Caco-2 (cell line): ENCODE measurements at places on chromosomes 13 and 19. TPM values are rescaled to one million over a fixed set of nuclear protein-coding genes. Genes with fewer than 3 reads are reported as not detected.

The NKPD1 gene
- total RNA-seq, result 2.4 and 2.9 TPM in 2 replicates

The CYTH2 gene
- total RNA-seq, result 74.6 and 81.3 TPM in 2 replicates

The FGF21 gene
- 1.9 and 3.0 TPM in 2 replicates for total RNA-seq

The LMTK3 gene
- total RNA-seq, result 22.4 and 22.6 TPM in 2 replicates

The TEX101 gene
- total RNA-seq, result not detected in 2 replicates

The ZFP28 gene
- total RNA-seq, result not detected in 2 replicates

The CNMD gene
- not detected in 2 replicates for total RNA-seq

The ZNF460 gene
- 54.1 and 60.9 TPM in 2 replicates for total RNA-seq

The ETV2 gene
- total RNA-seq, result 0.77 and 1.3 TPM in 2 replicates

The TGFB1 gene
- total RNA-seq, result 15.0 and 15.3 TPM in 2 replicates

DNA sequence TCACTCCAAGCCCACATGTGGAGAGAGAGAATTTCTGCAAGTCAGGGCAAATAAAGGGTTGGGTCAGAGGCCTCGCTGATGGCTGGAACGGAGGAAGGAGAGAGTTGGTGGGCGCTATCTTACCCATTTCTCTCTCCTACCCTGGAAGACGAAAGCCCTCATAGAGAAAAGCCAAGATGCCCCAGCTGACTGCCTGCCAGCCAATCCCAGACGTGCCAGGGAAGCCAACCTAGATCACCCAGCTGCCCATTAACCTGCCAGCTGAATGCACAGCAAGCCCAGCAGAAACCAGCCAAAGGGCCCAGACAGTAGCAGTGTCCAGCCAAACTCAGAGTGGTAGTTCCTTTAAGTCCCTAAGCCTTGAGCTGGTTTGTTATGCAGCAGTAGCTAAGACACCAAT is 167.0 kb upstream of the ZNF507 start:
- DNase-seq, result no peak

- DNase-seq, result no peak
These were observed 864.1 kb downstream of the PCDH17 start for GRCh38 chr13:58495668-58496067.

- no peak for DNase-seq
These were observed 232.9 kb upstream of the STARD13 start for GRCh38 chr13:33518452-33518851.

GRCh38 chr19:51354103-51354741 is 12.0 kb downstream of the ETFB start:
- DNase-seq, result peak; percentile 72

DNA sequence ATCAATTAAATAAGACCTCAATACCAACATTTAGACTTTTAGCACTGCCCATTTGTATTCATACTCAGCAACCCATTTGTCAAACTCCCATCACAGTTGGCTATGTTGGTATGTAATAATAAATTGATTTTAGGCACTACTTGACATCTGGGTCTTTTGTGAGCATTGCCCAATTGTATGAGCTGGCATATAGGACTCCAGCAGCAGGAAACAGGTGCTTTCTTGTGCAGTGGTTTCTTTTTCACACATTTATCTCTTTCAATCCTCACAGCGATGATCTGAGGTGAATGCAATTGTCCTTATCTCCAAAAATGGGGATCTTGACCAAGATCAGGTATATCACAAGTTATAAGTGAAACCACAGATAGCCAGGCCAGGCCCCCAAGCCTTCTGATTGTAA is 96.9 kb upstream of the OXGR1 start:
- DNase-seq, result no peak

GRCh38 chr19:10290876-10291553 is 1.3 kb downstream of the ICAM5 start:
- DNase-seq, result peak; percentile 70

DNA sequence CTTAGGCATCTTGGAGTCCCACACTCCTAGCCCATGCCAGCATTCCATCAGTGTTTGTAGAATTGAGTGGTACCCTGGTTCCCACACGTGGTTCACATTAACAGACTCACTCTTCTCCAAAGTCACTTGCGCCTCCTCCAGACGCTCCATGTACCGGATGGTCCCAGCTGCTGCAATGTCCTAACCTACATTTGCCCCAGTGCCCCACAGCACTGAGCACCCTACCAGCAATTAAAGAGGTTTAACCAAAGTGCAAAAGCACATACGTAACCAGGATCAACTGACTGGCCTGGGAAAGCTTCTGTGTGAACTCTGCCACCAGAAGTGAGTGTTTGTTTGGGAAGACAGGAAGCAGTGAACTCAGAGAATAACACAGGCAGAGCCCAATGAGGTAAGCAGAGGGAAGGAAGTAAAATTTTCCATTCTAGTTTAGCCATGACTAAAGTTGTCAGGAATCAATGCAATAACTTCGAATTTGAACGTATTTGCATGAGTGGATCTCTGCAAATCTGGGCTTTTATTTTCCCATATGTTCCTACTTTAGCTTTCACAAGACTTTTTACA is 7.3 kb upstream of the MEDAG start:
- no peak for DNase-seq

GRCh38 chr13:112229445-112229844 is 146.7 kb upstream of the SPACA7 start:
- DNase-seq, result no peak

- no peak for DNase-seq
These were observed 38.1 kb upstream of the RANBP3 start for GRCh38 chr19:6015841-6016545.

- DNase-seq, result no peak
These were observed 11.3 kb upstream of the RNASEH2B start for GRCh38 chr13:50898338-50898737.

GRCh38 chr13:75633285-75633684 is 2.8 kb upstream of the LMO7 start:
- no peak for DNase-seq

DNA sequence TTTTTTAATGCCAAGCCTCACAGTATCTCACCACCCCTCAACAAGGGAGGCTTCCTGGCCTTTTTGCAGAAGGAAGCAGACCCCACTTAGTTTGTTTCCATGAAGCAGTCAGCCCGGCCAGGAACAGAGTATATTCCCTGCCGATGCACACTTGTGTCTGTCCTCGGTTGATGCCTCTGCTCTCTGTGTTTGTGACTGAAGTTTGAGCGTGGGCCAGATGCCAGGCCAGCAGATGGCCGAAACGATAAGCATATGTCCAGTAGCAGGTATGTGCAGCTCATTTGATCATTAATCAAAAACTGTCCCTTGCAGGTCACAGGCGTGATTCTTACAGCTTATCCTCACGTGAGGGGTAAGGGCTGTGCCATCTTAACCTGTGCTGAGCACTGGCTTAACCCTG is 144.0 kb downstream of the IRS2 start:
- no peak for DNase-seq

DNA sequence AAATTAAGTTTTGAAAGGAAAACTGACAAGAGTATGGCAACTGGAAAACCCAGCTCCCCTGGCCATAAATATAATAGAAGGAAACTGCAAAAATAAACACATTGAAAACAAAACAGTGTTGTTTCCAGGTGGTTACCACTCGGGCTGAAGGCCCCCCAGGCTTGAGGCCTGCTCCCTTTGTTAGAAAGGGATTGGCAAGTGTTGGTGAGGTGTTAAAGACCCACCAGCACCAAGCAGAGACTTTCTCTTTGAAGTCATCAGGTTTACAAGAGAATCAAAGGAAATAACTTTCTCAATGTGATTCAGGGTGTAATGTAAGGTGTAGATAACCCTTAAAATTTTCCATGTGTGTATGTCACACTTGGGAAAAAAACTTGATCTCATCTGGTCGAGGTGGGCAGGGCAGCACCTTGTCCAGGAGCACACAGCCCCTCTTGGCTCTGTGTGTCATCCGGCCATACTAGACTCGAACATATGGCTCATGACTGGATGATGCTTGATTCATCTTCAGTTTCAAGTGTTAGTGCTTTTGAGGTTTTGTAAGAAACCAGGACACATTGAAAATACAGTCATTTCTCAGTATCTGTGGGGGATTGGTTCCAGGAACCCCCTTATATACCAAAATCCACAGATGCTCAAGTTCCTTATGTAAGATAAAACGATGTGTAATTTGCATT is 7.8 kb downstream of the ACTN4 start:
- no peak for DNase-seq

DNA sequence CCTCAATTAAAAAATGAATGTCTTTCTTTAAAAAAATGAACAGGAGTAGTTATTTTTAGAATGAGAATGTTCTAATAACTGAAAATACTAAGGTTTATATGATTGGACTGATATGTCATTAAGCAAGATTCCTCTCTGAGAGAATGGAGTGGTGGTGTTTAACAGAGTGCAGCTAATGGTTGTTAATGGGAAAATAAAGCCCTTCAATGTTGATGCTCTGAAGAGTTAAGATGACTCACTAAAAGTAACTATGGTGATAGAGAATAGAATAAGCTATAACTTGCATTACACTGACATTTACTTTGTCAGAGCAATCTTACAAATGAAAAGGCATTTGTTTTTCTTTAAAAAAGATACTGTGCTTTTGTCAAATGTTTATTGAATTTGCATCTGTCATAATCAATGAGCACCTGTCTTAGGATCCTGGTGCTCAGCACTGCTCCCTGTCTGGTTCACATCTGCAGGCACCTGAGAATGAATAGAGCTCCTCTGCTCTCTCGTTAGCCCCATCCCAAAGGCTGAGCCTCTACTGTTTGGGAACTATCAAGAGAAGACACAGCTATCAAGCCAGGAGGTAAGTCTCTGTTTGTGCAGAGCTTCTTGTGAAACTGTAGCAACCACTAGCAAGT is 15.1 kb downstream of the PABPC3 start:
- no peak for DNase-seq

GRCh38 chr19:13974073-13974472 is 21.8 kb downstream of the DCAF15 start:
- DNase-seq, result peak; percentile 84

GRCh38 chr13:107342747-107343146 is 774.8 kb upstream of the ARGLU1 start:
- no peak for DNase-seq

- no peak for DNase-seq
These were observed 628 bp upstream of the SLC17A7 start for GRCh38 chr19:49441960-49442350.

DNA sequence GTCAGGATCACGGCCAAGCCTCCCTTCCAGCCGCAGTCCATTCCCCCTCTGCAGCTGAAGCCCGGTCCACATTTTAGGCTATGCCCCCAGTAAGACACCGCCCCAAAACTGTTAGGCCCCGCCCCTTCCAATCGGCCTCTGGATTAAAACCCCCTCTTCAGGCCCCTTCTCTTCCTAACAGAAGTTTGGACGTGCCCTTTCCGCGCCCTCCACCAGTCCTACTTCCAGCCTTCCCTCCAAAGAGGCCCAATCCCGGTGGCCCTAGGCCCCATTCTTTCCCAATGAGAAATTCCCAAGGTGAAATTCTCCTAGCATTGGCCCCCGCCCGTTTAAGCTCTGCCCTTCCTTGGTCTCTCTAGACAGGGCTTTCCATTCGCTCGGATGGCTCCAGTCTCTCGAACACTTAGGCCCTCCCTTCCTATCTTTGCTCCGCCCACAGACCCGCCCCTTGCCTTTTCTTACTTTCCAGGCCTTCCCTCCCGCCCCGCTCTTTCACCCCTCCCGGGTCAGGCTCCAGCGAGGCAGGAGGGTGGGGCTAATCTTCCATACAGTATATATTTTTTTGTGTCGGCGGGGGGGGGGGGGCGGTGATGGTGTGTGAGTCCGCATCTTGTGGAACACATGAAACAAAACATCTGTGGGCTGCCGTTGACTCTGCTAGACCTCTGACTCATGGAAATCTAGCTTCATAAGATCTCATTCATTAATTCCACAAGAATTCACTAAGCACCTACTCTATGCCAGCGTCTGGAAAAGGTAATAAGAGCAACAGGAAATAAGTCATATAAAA is 13.6 kb downstream of the LTBP4 start:
- peak; percentile 90 for DNase-seq

DNA sequence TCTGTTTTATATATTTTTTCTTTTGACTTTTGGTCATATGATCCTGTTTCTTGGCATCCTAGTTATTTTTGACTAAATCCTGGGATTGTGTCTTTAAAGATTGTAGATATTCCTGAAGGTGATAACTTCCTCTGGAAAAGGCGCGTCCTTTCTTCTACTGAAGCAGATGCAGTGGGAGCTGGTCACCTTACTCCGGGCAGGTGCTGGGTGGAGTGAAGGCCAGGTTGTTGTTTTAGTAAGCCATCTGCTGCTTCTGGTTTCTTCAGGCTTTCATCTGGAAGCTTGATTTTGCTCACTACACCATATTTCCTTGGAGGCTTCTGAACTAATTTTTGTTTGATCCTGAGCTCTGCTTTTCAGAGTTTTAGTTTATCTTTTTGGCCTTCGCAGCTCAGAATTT is 21.5 kb downstream of the URI1 start:
- no peak for DNase-seq

GRCh38 chr13:112734696-112735547 is 45.1 kb downstream of the ATP11A start:
- DNase-seq, result no peak

- no peak for DNase-seq
These were observed 1.9 kb upstream of the EDDM13 start for GRCh38 chr19:56270676-56271075.

DNA sequence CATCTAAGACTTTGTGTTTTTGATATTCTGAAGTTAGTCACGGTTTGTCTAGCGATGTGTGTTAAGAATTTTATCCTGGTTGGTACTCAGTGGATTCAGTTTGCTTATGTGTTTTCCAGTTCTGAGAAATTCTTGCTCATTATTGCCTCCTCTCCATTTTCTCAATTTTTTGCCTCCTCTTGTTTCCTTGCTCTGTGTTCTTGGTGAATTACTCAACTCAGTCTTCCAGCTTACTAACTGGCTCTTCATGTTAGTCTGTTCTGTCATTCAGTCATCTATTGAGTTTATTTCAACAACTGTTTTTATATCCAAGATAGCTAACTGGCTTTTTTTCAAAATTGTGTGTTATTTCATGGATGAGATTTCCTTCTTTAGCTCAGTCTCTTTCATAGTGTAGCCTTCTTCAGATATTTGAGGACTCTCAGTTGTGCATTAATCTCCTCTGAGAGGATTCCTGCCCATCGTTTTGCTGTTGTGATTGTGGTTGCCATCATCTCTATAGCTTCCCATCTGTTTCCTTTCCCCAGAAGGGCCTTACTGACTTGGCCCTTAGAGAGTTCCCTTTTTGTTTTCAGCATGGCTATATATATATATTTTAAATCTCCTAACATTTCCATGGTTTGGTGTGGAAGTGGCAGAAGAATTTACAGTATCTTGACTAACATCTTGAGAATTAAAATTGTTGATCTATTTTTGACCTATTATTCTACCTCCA is 6.2 kb downstream of the SETDB2 start:
- DNase-seq, result no peak

GRCh38 chr13:79365981-79366380 is 40.1 kb downstream of the RBM26 start:
- DNase-seq, result no peak
